Cortex of kidney (tissue), 1 donor: ENCODE measurements at places on chromosomes 3 and 15.

DNA sequence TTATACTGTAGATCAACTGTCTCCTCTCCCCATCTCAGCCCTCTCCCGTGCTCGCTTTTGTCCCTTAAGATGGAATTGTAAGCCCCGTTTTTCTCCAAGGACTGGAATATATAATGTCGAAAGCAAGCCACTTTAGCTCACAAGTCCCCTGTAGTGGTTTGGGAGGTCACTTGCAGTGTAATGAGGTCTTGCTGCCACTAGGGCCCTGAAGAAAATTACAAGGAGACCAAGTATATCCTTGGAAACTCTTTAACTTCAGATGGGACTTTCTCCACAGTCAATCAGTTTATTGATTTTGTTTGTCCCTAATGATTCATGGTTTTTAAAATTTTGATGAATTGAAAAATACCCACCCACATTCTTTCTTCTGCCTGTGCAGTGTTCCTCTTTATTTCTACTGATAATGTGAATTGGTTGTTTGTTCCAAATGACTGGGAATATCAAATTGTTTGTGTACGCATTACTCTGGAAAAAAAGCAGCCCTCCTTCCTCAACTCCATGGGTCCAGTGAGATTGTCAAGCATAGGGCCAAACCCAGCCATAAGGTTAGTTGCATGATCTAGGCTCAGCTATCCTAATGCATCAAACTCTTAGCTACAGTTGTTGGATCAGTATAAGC, 294.8 kb downstream of the MCTP2 start:
- DNase-seq = no peak

GRCh38 chr3:65785065-65785645, 253.6 kb downstream of the MAGI1 start:
- no peak for DNase-seq

- no peak for DNase-seq
Measured at GRCh38 chr3:129855170-129855831, 38.2 kb downstream of the TMCC1 start.

GRCh38 chr3:37559461-37559860, 302.2 kb upstream of the CTDSPL start:
- no peak for DNase-seq

- no peak for DNase-seq
Measured at GRCh38 chr3:20696388-20697150, 510.6 kb upstream of the SGO1 start.

- no peak for DNase-seq
Measured at GRCh38 chr15:83973816-83974215, 261.8 kb upstream of the GOLGA6L4 start.

DNA sequence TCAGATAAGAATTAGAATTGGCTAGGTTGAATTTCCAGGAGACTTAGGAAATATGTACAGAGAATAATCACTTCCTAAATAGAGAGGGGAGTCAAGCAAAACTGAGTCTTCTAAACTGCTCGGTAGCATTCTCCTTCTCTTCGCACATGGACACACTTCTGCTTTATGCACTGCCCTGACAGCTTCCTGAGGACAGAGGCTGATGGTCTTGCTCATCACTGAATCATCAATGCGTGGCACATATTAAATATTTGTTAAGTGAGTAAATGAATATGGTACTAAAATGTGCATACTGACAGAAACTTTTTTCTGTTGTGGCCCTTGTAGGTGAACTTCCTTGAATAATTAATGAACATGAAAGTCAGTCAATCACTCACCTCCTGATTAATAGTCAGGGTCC, 315.5 kb downstream of the FHIT start:
- DNase-seq = no peak

DNA sequence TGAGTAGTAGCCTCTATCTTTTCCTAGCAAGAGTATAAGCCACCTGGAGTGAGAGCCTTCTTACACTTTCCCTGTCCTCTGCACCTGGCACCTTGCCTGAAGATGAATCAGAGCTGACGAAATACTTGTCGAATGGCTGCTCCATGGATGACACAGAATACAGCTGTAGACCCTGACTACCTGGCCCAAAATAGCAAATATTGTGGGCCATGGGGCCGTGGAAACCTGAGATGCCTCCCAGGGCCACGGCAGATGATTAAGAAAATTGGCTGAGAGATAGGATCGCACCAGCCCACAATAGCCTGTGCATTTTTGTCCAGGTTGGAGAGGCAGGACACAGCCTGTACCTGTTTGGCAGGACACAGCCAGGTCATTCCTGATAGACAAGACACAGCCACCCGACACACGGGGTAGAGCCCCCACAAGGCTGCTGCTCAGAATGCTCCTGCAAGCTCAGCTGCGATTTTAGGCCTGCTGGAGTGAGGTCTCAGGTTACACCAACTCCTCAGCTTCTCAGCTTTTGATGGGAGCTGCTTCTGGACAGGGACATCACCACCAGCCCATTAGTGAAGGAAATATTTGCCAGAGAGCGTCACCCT, 22.9 kb upstream of the TPM1 start:
- no peak for DNase-seq

GRCh38 chr3:55487381-55488241, 505 bp upstream of the WNT5A start:
- no peak for DNase-seq

DNA sequence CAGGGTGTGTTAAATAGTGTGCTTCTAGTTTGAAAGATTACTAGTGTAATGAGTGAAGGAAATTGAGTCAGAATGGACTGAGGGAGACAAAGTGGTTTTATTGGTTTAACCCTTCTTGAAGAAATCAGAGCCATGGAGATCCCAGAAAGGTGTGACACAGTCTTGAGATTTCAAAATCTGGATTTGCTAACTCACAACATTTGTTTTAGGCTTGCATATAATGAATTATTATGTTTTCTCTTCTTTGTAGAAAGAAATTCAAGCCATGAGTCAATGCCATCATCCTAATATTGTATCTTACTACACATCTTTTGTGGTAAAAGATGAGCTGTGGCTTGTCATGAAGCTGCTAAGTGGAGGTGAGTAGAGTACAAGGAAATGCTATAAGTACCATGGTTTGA, 25.1 kb downstream of the OXSR1 start:
- DNase-seq = no peak

DNA sequence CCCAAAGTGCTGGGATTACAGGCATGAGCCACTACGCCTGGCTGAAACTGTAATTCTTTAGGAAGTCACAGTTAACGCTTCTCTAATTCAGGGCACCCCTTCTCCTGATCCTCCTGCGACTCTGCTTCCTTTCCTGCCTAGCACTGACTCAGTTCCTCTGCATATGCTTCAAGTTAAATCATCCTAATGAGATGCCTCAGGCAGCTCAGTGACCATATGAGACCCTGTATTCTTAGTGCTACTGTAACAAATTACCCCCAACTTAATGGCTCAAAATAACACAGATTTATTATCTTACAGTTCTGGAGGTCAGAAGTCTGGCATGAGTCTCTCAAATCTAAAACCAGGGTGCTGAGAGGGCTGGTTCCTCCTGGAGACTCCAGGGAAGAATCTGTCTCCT, 271.8 kb upstream of the LYSMD4 start:
- DNase-seq = no peak

DNA sequence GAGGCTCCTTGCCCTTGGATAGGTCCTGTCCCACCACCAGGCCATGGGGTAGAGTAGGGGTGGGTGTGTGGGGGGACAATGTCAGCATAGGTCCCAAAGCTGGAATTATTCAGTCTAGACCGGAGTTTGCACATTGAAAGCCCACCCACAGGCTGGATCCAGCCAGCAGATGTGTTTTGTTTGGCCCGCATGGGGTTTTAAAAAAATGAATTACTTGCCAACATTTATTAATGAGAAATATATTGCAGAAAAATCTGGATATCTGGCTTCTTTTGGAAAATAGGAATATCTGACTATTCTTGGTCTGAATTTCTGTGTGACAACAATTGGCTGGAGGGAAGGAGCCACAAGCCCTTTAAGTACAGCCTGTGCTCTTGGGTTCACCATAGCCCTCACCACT, 17.3 kb upstream of the LRIG1 start:
- no peak for DNase-seq

- DNase-seq = no peak
Measured at GRCh38 chr3:3085782-3086181, 24.4 kb downstream of the IL5RA start.

DNA sequence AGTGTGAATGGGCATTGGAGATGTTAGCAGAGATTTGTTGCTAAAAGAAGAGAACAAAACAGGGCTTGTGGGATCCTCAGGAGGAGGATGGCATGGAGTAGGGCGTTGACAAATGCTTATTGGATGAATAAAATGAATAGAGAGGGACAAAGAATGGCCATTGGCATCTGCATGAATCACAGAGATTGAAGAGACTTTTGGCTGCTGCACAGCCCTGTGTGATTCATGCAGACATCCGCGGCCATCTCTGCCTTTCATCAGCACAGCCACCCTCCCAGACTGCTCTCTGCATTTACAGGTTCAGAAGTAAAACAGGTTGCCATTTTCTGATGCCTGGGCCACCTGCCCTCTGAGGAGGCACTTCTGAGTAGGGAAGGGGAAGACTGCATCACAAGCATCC, 397.9 kb downstream of the EPHB1 start:
- no peak for DNase-seq

- no peak for DNase-seq
Measured at GRCh38 chr15:25183581-25184251, 228.9 kb downstream of the SNRPN start.

DNA sequence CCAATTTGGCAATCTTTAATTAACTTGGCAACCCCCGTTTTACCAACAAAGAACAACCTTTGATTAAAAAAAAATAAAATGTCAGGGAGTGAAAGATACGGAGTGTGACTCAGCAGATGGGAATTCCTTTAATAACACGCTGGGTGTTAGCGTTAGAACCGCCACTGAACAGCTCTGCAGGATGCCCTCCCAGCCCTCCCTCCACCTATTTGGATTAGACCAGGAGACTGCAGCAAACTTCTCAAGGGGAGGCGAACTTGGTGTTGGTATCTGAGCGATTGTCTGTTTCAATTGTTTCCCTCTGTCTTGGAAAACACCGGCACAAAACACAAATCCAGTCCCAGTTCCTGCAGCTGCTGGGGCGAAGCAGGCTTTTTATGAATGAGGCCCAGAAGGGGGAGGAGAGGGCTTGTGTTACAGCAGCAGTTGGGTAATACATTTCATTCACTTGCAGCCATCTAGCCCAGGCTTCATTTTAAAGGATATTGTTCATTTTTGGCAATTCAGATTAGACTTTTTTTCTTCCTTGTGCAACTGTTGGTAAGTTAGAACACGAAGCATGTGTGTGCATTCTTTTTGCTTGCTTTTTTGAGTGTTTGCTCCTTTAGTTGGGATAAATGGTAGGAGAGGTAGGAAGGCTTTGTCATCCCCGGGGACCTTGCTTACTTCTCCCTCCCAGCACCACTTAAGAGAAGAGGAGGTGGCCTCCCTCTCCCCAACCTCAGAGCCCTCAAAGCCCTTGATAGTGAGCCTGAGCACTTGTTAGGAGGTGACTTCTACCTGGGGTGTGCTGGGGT, 152.3 kb downstream of the IGF1R start:
- DNase-seq = no peak

GRCh38 chr3:194577986-194578905, 55.0 kb downstream of the TMEM44 start:
- no peak for DNase-seq

GRCh38 chr3:89617706-89618105, 510.3 kb downstream of the EPHA3 start:
- no peak for DNase-seq

- no peak for DNase-seq
Measured at GRCh38 chr3:37210230-37210629, 35.8 kb upstream of the LRRFIP2 start.

GRCh38 chr3:22542311-22542710, 660.8 kb upstream of the UBE2E2 start:
- no peak for DNase-seq
